ENCODE measurements at places on chromosomes 13 and 19. TPM values are rescaled to one million over a fixed set of nuclear protein-coding genes. Genes with fewer than 3 reads are reported as not detected.

NRTN gene
- total RNA-seq = 0.56 TPM

DNA sequence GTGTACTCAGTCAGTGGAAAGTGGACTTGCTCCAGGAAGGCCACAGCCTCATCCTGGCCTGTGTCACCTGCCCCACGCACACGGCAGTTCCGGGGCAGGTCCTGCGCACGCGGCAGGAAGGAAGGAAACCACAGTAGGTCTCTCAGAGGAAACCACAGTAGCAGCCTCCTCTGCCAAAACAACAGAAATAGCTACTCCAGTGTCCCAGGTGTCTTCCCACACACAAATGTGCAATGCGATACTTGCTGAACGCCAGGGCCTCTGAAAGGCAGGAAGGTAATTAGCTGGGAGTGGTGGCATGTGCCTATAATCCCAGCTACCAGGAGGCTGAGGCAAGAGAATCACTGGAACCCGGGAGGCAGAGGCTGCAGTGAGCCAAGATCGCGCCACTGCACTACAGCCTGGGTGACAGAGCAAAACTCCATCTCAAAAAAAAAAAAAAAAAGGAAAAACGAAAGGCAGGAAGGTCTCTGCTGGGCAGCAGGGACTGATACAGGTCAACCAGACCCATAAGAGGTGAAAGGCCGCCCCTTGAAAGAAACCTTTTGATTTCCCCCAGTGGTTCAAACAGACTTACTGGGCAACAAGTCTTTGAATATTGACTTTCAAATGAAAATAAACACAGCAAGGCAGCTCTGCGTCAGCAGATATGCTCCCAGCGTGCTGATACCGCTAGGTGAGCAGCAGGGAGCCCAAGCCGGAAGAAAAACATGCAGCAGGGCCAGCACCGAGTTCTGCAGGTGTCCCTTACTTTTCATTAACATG is 49.5 kb downstream of the CRYL1 start:
- DNase-seq = no peak

- no peak for DNase-seq
These were observed 188.5 kb upstream of the HTR2A start for GRCh38 chr13:47085346-47085745.

DNA sequence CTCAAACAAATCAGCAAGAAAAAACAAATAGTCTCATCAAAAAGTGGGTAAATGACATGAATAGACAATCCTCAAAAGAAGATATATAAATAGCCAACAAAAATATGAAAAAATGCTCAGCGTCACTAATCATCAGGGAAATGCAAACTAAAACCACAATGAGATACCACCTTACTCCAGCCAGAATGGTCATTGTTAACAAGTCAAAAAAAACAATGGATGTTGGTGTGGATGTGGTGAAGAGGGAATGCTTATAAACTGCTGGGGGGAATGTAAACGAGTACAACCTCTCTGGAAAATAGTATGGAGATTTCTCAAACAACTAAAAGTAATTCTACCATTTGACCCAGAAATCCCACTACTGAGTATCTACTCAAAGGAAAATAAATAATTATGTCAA is 239.2 kb upstream of the RFC3 start:
- DNase-seq = no peak

ZIK1 gene
- total RNA-seq = 19.9 TPM

- no peak for DNase-seq
These were observed 15.4 kb upstream of the MED4 start for GRCh38 chr13:48110132-48110868.

- no peak for DNase-seq
These were observed 109.8 kb downstream of the KL start for GRCh38 chr13:33125821-33126570.

GRCh38 chr13:106100171-106100919 is 435.1 kb downstream of the EFNB2 start:
- peak; percentile 9 for DNase-seq

DNA sequence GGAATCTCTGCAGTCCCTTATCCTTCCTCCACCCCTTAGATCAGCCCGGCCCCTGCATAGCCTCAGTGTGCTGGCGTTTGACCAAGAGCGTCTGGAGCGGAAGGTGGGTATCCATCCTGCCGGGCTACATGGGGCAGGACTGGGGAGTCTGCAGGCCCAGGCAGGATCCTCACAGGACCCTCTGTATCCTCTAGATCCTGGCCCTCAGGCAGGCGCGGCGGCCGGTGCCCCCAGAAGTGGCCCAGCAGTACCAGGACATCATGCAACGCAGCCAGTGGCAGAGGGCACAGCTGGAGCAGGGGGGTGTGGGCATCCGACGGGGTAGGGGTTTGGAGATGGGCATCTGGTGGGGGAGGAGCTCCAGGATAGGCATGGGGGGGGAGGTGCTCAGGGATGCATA is 8.9 kb downstream of the PODNL1 start:
- no peak for DNase-seq

- DNase-seq = no peak
These were observed 229.6 kb downstream of the KLF12 start for GRCh38 chr13:73904625-73905024.

CEACAM7 gene
- not detected for total RNA-seq

DNA sequence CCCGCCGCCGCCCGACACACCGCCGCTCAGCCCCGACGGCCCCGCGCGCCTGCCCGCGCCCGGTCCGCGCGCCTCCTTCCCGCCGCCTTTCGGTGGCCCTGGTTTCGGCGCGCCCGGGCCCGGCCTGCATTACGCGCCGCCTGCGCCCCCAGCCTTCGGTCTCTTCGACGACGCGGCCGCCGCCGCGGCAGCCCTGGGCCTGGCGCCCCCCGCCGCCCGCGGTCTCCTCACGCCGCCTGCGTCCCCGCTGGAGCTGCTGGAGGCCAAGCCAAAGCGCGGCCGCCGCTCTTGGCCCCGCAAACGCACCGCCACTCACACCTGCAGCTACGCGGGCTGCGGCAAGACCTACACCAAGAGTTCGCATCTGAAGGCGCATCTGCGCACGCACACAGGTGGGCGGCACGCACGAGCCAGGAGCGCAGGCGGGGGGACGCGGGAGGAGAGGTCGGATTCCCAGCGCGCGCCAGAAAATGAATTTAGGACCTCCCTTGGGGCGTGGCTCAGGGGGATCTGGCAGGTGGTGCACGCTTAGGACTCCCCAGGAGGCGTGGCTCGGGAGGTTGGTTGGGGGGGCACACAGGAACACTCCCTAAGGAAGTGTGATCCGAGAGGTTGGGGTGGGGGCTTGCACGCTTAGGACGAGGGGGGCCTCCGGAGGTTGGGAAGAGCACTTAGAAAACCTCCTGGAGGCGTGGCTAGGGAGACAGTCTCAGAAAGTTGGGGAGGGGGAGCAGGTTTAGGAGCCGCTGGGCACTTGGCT is 1.2 kb downstream of the KLF2 start:
- DNase-seq = no peak

All from endothelial cell (in vitro differentiated cells).